Testis (tissue), 5 donors: ENCODE measurements at places on chromosomes 13 and 19. TPM values are rescaled to one million over a fixed set of nuclear protein-coding genes. Genes with fewer than 3 reads are reported as not detected.

DNA sequence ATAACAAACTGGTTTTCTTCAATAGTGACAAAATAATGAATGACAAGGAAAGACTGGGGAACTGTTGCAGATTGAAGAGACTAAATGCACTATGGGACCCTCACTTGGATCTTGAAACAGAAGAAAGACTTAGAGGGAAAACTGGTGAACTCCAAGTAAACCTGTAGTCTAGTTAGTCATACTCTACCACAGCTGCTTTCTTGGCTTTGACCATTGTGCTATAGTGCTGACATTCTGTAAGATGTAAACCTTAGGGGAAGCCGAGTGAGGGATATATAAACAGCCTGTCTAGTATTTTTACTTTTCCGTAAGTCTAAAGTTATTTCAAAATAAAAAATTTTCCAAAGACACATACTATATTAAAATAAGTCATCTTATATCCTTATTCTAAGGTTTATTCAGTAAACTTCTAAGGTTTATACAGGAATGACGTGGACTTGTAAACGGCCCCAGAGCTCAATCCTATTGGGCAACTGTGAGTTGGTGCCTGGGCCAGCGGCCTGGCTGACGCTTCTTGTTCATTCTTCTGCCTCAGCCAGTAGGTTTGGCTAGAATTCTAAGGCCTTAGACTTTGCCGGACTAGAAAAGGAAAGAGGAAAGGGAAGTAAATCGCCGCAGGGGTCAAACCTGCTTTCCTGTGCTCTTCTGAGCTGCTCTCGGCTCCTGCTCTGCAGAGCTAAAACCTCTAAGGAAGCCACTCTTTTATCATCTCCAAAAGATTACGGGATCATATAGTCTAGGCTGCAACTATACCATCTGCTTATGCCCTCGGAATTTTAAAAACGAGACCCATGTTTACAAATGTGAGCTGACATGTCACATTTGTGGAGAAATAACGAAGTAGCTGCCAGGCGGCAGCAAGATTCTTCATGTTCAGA is 33.6 kb upstream of the UBE2L5 start:
- DNase-seq = no peak

GRCh38 chr19:971795-972194 is 12.3 kb upstream of the WDR18 start:
- DNase-seq = no peak

DNA sequence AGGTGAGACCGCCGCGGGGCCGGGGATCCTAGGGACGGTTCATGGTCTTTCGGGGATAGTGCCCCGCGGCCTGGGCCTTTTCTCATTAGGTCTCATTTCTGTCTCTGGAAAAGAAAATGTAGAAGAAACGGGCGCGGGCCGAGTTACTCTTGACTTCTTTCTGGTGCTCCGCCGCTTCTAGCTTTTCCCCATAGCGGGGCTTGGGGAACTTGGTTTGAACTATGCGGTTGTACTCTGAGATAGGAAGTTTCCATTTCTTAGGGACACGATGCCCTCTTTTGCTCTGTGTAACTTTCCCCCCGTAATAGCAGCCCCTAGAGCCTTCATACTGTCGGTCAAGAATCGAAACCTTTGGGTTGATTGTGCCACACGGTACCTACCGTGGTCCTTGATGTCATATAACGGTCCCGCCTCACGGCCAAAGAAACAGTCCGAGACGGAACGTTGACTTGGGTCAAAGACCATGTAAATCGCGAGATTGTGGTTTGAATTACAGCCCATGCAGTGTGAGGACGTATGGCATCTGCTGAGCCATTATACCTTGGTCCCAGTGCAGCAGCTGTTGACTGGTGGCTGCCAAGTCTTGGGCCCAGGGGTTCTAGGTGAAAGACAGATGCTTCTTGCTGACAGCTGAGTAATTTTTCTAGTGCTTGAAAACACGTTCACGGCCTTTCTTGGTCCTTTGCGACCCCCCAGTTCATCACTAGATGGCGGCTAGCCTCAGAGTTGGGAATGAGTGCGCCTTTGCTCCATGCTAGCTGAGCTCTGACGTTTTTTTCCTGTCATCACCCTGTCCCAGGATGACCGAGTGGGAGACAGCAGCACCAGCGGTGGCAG is 487 bp downstream of the RPS5 start:
- DNase-seq = no peak

DNA sequence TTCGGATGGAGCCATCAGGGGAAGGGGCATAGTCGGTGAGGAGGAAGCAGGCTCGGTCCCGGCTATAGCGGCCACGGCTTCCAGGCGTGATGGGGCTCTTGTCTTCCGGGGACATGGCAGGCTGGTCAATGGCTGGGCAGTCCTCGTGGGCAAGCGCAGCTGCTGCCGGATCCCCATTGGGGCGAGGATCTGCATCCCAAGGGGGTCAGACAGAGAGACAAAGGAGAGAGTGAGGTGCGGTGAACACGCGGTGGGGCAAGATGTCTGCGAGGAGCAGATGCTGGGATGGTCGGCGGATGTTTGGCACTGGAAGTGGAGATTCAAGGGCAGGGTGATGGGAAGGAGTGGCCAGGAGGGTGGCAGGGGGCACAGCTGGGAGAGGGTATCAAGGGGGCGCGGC is 8.6 kb downstream of the KCNC3 start:
- DNase-seq = no peak

DNA sequence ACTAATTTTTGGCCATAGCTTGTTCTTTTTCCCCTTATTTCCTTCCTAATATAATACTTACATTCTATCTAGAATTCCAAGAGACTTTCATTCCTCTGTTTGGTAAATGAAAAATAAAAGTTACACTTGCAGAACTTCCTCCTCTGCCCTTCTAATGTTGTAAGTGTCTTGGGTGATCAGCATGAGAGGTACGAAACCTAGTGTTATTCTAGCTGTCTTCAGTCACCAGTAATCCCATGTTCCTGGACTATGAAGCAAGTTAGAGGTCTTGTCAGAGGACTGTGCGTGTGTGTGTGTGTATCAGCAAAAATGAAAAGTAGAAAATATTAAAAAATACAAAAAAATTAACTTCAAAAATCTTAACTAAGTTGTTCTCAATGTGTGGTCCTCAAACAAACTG is 307.0 kb downstream of the SPRY2 start:
- DNase-seq = no peak

The NMRK2 gene
- 1.7 TPM for total RNA-seq

The LILRA6 gene
- 0.37 TPM for total RNA-seq

- DNase-seq = no peak
Measured at GRCh38 chr13:52780092-52780491, 40.5 kb upstream of the CNMD start.

DNA sequence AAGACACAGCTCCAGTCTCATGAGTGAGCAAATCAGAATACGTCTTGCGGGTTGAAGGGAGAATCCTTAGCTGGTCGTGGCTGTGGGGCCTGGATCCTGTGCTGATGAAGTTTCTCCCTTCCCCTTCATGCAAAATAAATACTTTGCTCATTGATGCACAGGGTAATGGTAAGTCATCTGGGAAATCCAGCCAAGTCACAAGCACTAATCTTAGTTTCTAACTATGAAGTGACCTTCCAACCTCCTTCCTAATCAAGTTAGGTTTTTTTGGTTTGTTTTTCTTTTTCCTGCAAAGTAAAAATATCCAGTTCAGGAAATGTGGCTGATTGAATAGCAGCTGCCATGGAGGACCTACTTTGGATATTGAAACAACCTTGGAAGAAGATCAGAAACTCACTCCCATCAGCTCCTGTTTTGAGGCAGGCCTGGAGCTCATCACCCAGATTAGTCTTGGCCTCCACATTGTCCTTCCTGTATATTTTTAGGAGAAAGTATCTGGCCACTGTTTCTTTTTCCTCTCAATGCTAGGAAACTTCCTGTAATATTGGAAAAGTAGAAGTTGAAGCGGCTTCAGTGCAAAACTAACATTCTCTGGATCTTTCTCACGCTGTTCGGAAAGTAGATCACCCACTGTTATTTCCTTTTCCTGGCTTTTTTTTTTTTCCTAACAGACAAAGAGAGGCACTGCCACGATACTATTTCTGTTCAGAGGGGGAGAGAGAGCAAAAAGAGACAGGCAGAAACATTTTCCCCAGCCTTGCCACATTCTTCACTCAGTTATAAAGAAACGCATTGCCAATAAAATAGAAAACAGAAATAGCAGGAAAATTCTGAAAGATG is 12.3 kb upstream of the ARL11 start:
- no peak for DNase-seq

DNA sequence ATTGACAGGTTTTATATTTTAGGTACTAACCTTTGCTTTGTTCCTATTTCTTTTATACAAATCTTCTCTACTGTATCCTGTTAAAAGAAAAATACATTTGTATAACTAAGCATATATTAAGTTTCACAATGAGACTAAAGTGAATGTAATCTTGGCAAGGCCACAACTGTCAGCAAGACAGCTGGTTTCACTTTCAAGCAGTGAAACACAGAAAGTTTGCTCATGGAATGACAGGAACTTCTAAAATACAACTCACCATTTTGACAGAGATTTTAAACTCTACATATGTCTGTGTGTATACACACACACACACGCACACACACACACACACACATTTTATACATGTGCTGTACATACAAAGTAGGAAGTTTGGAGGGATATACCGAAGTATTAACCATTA is 53.3 kb downstream of the PARP4 start:
- no peak for DNase-seq

The KLK2 gene
- 38.3 TPM for total RNA-seq

GRCh38 chr13:97165502-97166425 is 56.4 kb upstream of the MBNL2 start:
- DNase-seq = peak; percentile 50

The ZNF253 gene
- 15.3 TPM for total RNA-seq

- DNase-seq = no peak
Measured at GRCh38 chr13:107242138-107242537, 674.2 kb upstream of the ARGLU1 start.

DNA sequence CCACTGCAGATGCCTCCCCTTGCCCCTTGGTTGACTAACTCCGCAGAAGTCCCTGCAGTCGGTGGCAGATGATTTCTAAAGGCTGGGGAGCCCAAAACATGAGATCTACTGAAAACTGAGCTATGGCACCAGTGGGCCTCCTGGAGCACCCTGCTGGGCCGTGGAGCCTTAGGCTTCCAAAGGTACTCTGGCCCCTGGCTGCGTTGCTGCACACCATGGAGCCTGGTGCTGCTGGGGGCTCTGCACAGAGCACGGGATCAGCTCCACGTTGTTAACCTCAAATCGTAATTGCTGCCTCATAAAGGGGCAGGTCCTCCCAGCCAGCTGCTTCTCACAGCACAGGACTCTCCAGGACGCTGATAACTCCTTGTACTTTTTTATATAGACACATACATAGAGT is 357.5 kb downstream of the NALCN start:
- DNase-seq = no peak

The ZNF471 gene
- 13.1 TPM for total RNA-seq
